Peyer's patch (tissue), 4 donors: ENCODE measurements at places on chromosomes 3 and 15. TPM values are rescaled to one million over a fixed set of nuclear protein-coding genes. Genes with fewer than 3 reads are reported as not detected.

DNA sequence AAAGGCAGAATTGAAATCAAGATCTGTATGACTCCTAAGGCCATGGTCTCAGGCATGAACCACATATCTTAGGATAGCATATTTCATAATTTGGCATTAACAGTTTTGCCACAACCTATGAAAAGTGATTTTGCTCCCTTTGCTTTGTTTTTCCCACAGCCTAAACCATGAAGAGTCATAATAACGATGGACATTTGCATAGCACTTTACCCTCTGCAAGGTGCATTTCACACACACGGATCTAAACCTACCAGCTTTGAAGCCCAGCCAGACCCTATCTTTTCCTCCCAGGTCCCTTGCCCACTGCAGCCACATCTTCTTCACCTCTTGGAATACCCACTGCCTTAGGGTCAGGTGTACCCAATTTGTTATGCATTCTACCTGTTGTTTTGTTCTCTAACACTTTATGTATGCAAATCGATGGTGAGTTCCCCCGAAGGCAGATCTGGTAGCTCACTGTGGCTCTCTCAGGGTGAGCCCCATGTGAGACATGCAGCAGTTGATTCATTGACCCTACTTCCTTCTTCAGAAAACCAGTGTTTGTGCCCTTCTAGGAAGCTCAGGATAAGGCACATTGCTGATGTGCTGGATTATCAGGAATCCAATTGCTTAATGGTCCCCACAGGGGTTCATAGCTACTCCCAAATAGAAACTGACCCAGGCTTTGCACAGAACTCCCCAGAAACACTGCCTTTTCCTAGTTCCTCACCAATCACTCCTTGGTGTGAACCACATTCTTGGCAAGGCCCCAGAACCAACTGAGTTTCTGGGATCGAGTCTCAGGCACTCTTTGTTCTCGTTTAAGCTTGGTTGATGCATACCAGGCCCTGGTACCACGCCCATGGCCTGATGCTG is 8.7 kb downstream of the ARHGAP31 start:
- H3K4me1 ChIP-seq = peaks cover 5% of the 10 kb centered on the region
- no peaks in the 10 kb centered on the region for H3K27me3 ChIP-seq
- peak overlapping the region; percentile 69 for H3K27ac ChIP-seq
- DNase-seq = peak; percentile 51
- no peaks in the 10 kb centered on the region for H3K36me3 ChIP-seq

DNA sequence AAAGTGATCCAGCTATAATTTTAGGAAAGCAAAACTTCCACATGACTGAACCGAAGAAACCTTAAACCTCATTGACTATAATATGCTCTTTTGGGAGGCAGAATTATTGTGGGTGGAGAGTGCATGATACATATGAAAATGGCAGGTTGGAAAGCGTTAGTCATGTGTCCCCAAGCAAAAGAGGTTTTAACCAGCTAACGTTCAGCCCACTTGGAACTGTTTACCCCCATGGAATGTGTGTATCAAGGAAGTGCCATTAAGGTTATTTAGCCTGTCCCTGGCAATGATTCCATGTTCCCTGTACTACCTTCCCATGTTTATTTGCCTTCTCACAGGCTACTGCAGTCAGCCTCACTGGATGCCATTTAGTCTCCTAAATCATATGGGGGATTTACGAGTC is 44.1 kb upstream of the LRRC58 start:
- no peaks in the 10 kb centered on the region for H3K4me1 ChIP-seq
- H3K27me3 ChIP-seq = no peaks in the 10 kb centered on the region
- no peak overlapping the region for H3K27ac ChIP-seq
- no peaks in the 10 kb centered on the region for H3K36me3 ChIP-seq

- H3K36me3 ChIP-seq = no peaks in the 10 kb centered on the region
- no peak for DNase-seq
Measured at GRCh38 chr3:184741259-184741556, 29.3 kb upstream of the MAGEF1 start.

DNA sequence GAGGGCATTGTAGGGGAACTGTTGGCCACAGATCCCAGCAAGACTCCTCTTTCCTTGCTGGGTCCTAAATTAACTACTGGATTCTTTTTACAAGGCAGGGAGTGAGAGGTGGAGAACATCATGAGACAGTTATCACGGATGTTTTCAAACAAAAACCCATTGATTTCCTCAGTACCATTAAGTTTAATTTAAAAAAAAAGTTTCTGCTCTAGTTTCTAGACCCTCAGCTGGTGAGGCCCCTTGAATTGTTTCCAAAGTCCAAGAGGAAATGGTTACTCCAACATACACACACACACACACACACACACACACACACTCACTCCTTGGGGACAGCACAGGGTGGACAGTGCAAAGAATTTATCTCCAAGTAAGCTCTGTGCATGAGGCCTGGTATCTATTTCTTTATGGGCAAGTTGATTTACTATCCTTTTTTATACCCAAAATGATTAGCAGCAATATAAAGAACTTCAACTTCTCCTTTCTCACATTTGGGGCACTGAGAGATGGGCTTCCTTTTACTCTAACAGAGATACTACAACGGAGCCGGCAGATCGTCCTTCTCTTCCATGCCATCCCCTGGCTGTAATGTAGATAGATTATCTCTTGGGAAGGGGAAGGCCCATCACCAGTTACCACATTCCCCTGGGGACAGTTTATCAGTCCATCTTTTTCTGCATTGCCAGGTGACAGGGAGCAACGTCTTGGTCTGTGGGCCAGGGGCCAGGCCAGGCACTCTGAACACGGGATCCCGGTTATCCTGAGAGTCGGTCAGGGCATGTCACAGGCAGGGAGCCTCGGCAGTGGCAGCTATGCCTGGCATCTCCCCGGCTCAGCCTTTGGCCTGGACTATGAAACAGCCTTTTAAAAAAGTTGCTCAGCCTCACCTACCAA is 54.7 kb downstream of the CORO2B start:
- H3K27me3 ChIP-seq = no peaks in the 10 kb centered on the region
- no peak overlapping the region for H3K4me3 ChIP-seq
- no peak overlapping the region for H3K27ac ChIP-seq
- no peak for DNase-seq
- H3K4me1 ChIP-seq = no peaks in the 10 kb centered on the region
- no peaks in the 10 kb centered on the region for H3K36me3 ChIP-seq

MYRIP gene
- 12.4 TPM for total RNA-seq

SRGAP3 gene
- 17.0 TPM for total RNA-seq

MYEF2 gene
- total RNA-seq = 7.5 TPM

GOLGA8A gene
- total RNA-seq = 23.6 TPM
